Activated CD8-positive, alpha-beta memory T cell treated with anti-CD3 and anti-CD28 coated beads for 1 hour (primary cell): ENCODE measurements at places on chromosomes 2 and 18.

GRCh38 chr2:228728961-228729360, 542.1 kb downstream of the PID1 start:
- no peak for DNase-seq

DNA sequence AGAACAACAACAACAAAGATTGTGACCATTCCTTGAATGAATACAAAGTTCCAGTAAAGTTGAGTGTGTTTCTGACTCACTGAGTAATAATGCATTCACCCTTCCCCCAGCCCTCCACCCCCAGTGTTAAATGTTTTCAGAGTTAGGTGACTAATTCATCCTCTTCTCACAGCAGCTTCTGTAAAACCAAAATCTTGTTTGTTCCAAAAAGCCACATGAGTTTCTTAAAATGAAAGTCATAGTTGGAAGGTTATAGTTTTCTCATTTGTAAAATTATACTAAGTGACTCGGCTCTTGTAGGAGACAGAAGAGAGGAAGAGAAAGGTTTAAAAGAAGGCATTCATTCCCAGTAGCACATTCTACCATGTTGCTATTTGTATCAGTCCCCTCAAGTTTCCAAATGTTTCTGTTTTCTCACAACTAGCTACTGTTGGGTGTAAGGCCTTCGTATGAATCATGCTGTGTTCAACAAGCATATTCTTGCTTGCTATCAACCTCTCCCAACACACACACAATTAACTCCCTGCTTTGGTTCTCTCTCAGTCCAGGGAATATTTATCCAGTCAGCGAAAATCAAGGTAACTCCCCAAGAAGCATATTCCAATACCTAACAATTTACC, 75.3 kb downstream of the MBD2 start:
- no peak for DNase-seq

GRCh38 chr2:168356477-168356835, 99.6 kb upstream of the CERS6 start:
- no peak for DNase-seq

DNA sequence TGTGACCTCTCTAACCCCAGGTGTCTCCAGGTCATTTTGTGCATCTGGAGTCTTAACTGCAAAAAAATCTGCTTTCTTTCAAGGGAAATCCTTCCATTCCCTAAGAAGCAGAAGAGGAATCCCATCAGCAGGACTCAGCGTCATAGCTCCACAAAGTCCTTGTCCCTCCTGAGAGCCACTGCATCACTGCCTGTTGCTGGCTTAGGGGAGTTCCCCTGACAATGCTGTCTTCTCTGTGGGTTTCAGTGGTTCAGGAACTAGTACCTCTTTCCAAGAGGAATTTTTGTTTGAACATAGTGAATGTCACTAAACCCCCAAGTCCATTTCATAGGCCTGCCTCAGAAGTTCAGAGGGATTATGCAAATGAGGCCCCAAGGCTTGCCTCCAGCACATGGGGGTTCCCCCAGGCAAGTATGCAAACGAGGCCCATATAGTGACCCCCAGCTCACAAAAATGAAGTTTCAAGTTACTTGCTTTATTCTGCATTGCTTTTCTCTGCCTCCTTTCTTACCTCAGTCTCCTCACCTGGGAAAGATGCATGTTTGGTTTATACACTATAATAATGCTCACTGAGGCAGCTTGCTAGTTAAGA, 513.9 kb upstream of the MEX3C start:
- DNase-seq: no peak

DNA sequence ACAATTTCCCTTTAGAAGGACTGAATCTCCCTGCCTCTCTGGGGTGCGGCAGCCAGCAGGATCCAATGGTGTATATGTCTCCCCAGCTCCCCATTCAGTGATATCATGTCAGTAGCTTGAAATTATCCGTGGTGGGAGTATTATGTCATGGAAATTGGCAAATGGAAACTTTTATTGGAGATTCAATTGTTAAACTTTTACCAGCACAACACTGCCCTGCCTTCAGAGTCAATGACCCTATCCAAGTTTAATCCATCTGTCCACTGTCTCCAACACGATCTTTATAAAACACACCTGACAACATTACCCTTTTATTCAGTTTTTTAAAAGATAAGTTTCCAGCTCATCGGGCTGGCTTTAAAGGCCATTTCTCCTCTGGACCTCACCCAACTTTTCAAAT, 5.0 kb upstream of the IL1RN start:
- no peak for DNase-seq

DNA sequence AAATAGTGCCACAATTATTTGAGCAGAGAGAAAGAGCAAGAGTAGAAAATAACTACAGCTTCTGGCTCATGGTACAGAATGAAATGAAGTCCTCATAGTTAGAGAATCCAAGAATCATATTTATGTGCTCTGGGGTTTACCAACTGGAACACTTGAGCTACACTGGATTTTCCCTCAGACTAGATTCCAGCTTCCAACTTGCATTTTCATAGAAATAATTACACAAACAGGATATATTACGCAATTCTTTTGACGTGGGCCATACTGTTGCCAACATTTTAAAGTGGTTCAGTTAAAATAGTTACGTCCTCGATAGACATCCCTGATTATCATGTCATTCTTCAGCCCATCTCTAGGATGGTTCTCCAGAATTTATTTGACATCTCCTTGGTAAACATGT, 129.2 kb downstream of the ETAA1 start:
- DNase-seq: no peak

- DNase-seq: no peak
These were observed 198.2 kb downstream of the ADCYAP1 start for GRCh38 chr18:1102848-1103247.

DNA sequence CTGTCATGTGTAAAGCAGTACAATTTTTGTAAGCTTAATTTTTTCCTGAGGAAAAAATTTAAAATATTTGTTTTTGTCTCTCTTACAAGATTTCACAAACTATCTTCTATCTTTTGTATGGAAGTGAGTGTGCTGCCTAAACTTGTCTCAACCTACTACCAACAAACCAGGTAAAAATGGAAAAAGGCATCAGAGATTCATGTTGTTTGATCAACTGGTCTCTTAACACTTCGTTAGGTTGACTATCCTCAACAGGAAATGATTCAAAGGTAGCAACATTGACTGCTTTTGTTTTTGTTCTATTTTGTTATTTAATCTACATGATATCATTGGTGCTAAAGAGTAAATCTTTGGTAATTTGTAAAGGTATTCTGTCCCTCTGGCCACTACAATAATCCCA, 47.7 kb upstream of the RND3 start:
- no peak for DNase-seq

DNA sequence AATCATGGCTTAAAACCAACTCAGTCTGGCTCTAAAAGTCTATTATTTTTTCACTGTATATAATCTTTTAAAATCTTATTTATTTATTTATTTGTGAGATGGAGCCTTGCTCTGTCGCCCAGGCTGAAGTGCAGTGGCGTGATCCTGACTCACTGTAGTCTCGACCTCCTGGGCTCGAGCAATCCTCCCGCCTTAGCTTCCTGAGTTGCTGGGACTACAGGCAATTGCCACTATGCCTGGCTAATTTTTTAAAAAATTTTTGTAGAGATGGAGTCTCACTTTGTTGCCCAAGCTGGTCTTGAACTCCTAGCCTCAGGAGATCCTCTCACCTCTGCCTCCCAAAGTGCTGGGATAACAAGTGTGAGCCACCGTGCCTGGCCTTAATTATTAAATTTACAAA, 14.5 kb downstream of the GORASP2 start:
- no peak for DNase-seq

- no peak for DNase-seq
These were observed 145.0 kb downstream of the DCC start for GRCh38 chr18:52484977-52485376.

DNA sequence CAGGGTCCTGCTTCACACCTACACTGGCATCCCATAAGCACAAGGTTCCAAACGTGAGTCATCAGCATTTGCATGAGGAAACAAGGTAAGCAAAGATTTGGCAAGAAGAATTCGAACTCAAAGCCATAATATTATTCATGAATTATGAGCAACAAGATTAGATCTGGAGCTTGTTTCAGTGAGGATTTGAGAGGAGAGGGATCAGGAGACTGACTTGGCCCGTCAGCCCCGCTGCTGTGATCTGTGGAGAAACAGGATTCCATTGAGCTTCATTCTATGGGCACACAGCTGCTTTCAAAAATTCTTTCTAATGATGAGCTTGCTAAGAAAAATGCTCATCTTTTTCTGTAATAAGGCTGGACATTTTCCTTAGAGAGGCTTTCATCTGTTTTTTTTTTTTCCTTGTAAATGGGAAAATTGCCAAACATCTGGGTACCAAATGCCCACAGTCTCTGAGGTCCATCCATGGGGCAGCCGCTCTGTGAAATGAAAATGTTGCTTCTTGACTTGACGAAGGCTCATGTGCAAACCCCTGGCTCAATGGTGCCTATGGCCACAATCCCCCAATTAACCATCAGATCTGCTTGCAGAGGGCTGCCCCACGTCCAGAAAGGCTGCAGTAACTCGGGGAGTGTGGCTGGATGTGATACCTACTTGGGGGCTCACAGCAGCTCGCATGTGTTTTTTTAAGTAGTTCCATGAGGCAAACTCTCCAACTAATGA, 179.3 kb downstream of the TMEM18 start:
- no peak for DNase-seq

DNA sequence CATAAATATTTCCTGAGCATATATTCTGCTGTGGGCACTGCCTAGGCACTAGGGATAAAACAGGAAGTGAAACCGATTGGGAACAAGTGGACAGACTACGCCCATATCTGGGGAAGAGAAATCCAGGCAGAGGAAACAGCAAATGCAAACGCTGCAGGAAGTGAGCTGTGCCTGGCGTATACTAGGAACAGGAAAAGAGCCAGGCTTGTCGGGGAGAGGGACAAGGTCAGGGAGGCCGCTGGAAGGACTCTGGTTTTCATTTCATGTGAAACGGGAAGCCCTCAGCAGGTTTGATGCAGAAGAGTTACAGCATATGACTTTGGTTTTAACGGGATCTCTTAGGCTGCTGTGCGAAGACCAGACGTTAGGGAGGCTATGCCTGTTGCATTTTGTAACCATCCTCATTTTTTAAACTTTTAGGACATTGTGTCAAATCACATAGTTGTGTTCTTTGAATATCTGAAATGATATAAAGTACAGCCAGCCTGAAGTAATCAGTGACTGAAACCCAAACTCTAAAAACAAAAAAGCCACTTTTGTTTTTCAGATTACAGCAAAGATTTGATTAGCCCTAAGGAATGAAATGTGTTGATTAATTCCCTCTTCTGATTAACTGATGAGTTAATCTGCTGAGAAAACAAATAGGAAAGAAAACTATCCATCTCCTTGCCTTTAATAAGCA, 110.2 kb upstream of the PIEZO2 start:
- DNase-seq: no peak

GRCh38 chr2:1501991-1502390, 88.7 kb downstream of the TPO start:
- DNase-seq: no peak

- no peak for DNase-seq
These were observed 84.2 kb downstream of the ANTXR1 start for GRCh38 chr2:69097148-69097610.

DNA sequence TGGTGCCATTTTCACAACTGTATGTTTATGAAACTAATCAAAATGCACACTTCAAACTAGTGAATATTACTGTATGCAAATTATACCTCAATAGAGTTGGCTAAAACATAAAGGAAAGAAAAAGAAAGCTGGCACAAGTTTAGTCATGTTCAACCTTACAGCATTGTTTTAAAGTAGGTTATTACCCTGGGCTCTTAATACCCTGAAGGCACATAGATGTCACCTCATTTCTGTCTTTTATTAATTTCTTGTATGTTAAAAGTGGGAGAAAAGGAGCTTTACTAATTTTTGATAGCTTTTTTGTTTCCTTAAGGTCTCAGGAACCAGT, 32.7 kb downstream of the TMEM131 start:
- DNase-seq: no peak
